Cortex of kidney (tissue), 1 donor: ENCODE measurements at places on chromosomes 6 and 20.

DNA sequence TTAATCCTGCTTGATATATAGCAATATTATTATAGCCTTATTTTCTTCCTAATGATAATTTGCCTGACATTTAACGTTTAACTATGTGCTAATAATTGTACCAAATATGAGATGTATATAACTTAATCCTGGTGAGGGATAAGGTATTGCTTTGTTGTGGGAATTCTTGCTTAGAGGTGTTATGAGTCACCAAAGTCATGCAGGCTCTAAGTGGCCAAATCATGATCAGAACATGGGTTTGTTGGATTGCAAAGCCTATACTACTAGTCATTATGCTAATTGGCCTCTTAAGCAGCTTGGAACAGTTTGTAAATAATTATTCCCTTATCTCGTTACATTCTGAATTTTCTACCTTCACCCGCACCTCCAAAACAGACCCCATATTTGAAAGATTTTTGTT lies 21.9 kb upstream of the C6orf141 start:
- DNase-seq: no peak

DNA sequence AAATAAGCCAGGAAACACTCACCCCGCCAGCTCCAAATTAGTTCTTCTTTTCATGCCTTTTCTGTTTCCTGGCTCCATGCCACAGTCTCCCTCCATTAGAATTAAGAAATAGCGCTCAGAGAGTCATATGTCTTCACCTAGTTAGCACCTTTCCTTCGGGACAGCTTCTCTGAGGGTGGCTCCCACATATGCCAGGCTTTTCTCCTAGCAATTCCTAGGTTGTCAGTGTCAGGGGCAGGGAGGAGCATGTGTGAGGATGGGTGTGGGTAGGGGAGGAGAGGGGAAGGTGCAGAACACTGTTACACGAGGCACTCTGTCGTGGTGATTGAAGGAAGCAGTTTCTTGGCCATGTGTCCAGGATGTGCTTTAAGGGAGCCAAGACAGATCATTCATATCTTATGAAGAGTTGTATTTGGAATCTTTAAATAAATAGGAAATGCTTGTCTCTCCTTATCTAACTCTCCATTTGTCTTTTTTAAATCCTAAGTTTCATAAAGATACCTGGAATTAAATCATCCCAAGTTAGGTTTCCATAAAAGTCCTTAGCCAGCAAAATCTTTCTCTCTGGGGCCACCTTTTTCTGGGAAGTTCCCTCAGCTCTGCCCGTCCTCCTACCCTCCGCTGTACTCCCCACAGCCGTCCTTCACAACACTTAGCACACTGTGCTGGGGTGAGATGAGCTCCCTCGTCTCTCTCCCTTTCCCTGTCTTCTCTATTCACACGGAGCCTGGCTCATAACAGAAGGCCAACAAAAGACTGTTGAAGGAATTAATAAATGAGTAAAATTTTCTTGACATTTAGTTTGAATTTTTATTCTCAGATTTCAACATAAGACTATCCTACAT lies 361.0 kb downstream of the CD83 start:
- no peak for DNase-seq

GRCh38 chr6:135314543-135314942 lies 133.4 kb downstream of the MYB start:
- no peak for DNase-seq

DNA sequence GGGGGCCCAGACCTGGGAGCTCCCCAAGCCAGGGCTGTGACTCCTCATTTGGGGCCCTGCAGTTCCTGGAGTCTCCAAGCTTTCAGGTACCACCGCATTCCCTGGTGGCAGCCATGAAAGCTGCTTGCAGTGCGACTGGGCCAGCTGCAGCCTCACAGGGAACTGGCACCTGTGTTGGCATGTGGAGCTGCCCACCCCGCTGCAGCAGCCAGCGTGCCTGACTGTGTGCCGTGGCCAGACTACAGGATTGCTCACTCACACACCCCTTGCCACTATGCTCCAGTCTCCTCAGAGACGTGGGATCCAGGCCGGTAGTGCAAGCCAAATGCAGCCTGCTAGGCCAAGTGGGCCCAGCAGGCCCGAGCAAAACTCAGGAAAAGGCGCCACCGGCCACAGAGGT lies 450.7 kb downstream of the COL12A1 start:
- no peak for DNase-seq

DNA sequence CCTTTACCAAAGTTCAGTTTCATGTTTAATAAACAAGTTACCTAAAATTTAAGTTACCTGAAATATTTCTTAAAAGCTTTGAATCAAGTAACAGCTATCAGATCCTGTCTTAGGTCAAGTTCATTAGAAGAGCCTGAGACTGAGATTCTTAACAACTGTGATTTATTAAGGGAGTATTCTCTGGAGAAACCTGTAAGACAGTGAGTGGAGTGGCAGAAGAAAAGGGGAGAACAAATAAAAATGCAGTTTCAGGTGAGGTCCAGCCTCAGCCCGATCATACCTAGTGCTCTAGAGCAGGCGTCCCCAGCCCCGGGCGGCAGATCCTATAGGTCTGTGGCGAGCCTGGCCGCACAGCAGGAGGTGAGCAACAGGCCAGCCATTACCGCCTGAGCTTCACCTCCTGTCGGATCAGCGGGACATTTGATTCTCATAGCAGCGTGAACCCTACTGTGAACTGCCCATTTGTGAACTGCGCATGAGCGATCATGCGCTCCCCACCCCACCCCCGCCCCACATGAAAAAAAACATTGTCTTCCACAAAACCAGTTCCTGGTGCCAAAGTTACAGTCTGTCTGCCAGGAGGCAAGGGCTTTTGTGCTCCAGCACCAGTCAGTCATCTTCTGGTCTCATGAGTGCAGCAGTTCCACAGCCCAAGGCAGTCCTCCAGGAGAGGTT lies 59.2 kb upstream of the ADGRB3 start:
- DNase-seq: no peak

DNA sequence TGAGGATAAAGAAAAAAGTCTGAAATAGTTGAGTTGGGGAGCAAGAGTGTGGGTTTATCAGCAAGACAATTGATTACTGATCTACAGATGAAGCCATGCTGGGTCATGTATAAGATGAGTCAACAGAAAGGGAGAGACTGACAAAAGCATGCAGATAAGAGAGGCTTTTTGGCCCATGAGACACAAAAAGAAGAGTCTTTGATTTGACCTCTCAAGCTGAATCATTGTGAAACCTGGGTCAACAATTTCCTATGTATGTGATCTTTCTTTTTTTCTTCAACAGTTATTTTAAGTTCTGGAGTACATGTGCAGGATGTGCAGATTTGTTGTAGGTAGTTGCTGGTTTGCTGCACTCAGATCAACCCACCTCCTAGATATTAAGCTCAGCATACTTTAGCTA lies 15.9 kb downstream of the RIMS1 start:
- DNase-seq: no peak

DNA sequence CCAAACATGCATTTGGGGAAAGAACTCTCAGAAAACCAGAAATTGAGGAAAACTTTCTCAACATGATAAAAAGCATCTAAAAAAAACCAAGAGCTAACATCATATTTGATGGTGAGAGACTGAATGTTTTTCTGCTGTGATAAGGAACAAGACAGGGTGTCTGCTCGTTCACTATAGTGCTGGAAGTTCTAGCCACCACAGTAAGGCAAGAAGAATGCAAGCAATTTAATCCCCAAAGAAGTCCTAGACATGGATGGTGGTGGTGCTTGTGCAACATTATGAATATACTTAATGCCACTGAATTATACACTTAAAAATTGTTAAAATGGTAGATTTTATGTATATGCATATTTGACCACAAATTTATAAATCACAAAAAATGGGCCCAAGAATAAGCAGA lies 53.4 kb downstream of the LYRM2 start:
- DNase-seq: no peak

DNA sequence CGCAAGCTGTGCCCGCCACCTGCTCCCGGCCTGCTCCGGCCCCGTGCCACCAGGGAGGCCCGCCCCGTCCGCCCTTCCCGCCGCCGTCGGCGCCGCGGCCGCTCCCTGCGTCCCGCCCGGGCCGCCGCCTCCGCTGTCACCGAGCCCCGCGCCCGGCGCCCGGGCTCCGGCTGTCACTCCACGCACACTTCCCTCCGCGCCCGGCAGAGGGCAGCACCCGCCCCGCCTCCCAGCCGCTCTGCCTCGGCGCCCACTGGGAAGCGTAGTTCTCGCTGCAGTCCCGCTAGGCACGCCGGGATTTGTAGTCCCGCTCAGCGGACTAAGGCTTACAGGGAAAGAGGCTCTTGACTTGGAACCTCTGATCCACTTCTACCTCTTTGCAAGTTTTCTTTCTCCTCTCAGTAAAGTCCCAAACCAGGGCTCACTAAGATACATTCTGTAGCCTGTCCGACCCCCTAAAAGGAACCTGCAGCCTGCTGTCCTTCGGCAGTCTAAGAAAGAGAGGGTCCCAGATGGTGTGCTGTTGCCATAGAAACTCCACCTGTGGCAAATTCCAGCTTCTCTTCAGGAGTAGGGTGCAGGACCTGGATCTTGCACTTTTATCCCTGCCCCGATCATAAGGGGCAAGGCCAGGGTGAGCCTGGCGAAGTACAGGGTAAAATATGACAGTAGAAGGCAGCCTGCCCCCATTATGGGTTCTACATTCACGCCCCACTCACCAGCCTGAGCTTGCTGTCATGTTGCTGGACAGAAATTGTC lies at the start of gene TFEB:
TFEB (minus strand) TSS at position 182 of the 759 bp plus-strand sequence. CDS start 44,395 bp downstream, outside the sequence.
- peak; percentile 61 for DNase-seq

GRCh38 chr6:55239099-55239498 lies 64.8 kb downstream of the HCRTR2 start:
- no peak for DNase-seq

DNA sequence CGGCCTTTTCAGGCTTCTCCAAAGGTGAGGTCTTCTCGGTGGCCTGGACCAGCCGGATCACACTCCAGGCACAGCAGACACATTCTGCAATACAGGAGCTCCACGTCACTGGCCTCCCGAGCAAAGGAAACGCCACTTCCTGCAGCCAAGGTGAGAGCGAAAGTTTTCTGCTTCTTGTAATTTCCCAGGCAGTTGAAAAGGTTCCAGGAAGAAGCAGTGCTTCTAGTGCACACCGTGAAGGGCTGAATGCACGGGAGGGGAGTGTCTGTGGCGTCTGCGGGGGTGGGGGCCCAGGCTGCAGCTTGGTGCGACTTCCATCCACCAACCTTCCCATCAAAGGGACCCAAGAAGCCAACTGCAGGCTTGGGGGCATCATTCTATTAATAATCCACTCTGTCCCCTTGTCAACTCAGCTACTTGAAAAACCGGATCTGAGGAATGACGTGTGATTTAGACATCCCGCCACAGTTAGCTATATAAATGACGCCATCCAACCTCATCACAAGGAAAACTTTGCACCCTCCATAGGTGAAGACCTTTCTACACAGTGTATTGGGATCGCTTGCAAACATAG lies 61.1 kb downstream of the NFATC2 start:
- DNase-seq: no peak

GRCh38 chr6:162058281-162058875 lies 669.2 kb downstream of the PRKN start:
- no peak for DNase-seq

- no peak for DNase-seq
Observed at GRCh38 chr6:106318061-106318460, 7.5 kb downstream of the ATG5 start.

DNA sequence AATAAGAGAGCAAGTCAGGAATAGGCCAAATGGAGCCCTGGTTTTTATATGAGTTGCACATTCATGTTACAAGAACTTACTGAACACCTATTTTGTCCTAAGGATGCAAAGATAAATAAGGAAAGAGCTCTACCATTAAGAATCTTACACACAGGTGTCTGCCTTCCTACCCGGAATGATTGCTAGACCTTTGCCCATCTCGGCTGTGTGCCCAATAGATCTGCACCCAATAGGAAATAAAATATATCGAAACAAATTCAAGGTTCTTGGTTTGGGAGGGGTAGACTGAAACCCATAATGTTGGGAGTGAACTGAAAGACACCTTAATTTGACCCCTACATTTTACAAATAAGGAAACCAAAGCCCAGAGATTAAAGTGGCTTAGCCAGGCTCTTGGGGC lies 48.9 kb downstream of the EDN1 start:
- DNase-seq: no peak

DNA sequence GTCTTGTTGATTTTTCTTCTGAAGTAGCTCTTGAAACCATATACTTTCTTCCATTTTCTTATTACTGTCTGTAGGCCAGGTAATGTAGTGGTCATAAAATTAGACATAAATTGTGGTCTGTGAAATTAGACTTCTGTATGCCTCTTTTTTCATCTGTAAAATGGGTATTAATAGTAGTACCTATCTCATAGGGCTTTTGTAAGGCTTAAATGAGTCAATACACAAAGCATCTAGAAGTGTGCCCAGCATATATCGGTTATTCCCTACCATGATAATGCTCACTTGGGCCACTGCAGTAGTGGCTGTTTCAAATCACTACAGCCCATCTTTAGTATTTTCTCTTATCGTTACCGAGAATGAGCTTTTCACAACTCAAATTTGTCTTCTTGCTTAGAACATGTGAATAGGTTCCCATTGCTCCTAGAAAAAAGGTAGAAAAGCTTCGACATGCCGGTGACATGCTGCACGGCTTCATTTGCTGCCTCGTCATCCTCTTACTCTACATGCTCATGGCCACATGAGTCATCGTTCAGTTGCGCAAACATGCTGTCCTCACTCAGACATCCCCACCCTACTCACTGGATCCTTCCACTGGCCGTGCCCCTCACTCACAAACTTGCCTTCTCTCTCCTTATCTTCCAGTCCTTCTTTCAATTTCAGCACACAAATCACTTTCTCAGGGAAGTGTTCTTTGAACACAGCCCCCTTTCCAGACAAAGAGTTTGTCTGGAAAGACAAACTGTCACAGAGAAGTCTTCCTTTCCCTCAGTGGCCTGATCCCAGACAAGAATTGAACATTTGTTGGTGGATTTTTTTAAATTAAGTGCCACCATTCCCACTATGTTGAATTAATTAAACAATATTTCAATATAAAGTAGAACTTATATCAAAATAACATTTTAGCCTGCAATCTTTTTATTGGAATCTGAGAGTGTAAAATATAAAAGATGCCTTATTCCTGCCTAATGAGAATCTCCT lies 32.2 kb upstream of the ERVFRD-1 start:
- no peak for DNase-seq

GRCh38 chr6:79687759-79688158 lies 56.6 kb downstream of the SH3BGRL2 start:
- DNase-seq: no peak

DNA sequence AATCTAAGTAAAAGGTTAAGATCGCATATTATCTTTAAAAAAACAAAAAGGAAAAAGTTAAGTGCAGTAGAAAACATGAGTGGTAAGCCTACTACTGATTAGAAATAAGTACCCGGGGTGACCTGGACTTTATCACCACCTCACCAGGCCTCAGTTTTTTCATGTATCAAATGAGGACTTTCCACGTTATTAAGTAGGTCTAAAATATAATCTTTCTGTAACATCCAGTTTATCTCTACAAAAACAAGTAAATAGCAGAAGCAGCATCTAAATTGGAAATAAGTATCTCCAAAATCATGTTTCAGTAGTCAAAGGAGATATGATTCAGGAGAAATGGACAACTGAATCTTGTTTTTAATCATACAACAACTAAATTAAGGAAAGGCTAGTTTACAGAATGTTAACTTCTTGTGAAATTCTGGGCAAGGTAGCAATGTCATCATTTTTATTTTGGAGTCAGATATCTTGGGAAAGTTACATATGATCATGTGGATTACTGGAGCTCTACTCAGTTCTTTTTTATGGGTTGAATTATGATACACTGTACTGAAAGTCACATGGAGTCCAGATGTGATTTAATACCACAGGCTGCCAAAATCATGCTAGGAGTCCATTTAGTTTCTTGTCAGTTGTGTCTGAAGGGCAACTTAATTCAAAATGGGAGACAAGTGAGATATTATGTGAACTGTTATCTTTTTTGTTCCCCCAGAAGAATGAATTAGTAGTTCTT lies 114.7 kb upstream of the PRL start:
- DNase-seq: no peak

- DNase-seq: no peak
Observed at GRCh38 chr6:35161266-35161665, 20.1 kb upstream of the TCP11 start.

GRCh38 chr20:5766085-5766764 lies 16.0 kb downstream of the SHLD1 start:
- no peak for DNase-seq
